Stimulated activated naive CD8-positive, alpha-beta T cell treated with anti-CD3 and anti-CD28 coated beads, Interleukin-15, Interleukin-2, amounts not matched to agents 100 U/mL and 50 U/mL, for 24 hours (primary cell): ENCODE measurements at places on chromosomes 1 and 21.

- no peak for DNase-seq
Observed at GRCh38 chr1:91070298-91070697, 48.5 kb upstream of the ZNF644 start.

DNA sequence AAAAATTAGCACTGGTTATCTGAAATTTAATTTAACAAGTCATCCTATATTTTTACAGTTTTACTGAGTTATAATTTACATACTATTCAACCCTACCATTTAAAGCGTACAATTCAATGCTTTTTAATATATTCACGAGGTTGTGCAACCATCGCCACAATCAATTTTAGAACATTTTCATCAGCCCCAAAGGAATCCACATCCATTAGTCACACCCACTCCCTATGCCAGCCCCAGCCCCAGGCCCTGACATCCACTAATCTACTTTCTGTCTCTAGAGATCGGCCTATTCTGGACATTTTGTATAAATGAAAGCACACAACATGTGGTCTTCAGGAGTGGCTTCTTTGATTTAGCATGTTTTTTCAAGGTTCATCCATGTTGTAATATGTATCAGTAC, 134.7 kb downstream of the PSMG1 start:
- DNase-seq, result no peak

- no peak for DNase-seq
Observed at GRCh38 chr1:201634261-201634660, 95.3 kb downstream of the NAV1 start.

GRCh38 chr1:78143152-78143551, 97.4 kb downstream of the GIPC2 start:
- DNase-seq, result no peak

DNA sequence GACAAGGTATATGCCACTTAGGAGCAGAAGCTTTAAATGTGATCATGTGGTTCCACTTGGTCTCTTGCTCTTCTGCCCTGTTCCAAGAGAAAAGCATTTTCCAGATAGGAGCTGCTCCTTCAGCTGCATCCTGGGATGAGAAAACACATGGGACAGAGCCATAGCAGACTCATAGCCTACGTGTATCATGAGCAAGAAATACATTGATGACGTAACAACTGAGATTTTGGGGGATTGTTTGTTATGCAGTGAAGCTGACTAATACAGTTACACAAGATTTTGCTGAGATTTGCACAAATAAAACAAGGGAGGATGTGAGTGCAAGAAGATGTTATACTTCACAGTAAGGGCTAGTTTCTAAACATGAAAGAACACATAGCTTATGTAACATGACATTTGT, 36.0 kb upstream of the IRF2BP2 start:
- DNase-seq, result no peak

DNA sequence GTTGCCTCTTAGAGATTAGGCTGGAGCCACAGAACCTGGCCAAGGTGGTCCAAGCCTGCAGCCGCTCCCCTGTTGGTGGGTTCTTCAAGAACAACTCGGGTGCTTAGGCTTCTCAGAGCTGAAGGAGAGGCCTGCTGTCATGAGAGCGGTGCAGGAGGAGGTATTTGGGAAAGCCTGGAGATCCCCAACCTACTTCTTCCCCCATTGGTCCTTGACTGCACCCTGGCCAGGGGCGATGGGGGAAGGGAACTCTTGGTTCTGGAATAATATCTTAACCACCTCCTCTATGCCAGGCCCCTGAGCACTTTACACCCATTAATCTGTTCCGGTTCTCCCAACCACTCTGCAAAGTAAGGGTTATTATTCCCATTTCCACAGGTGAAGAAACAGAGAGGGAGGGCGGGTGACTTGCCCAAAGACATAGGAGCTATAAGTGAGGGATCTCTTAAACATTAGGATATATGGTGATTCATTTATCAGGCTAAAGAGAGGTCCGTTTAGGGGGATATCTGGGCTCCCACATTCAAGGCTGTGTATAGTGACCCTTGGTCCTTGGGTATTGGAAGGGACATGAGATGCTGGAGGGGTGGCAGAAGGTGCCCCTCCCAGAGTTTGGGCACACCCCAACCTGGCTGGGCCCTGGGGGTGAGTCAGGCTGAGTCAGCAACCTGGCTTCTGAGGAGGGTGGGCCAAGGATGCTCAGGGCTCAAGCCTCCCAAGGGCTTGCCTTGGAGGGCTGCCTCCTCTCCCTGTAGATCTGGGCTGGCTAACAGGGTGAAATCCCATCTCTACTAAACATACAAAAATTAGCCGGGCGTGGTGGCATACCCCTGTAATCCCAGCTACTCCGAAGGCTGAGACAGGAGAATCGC, 5.2 kb downstream of the TRNP1 start:
- DNase-seq, result no peak

- DNase-seq, result no peak
Observed at GRCh38 chr1:36466370-36467026, 2.3 kb upstream of the MRPS15 start.

DNA sequence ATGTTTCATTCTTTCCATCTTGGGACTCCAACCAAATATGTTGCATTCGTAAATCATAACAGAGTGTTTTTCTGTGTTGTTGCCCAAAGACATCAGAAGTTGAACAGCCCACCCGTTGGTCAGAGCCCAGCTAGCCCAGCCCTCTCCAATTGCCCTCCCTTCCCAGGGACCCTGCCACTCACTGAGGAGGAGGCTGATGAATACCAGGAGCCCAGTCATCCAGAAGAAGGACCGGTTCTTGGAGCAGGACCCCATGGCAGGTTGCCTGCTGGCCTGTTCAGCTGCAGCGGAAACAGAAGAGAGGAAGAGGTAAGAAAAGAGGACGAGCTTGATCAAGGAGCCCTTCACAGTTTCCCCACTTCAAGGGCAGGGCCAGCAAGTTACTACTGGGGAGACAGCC, 172.2 kb upstream of the ETV3 start:
- DNase-seq, result no peak

DNA sequence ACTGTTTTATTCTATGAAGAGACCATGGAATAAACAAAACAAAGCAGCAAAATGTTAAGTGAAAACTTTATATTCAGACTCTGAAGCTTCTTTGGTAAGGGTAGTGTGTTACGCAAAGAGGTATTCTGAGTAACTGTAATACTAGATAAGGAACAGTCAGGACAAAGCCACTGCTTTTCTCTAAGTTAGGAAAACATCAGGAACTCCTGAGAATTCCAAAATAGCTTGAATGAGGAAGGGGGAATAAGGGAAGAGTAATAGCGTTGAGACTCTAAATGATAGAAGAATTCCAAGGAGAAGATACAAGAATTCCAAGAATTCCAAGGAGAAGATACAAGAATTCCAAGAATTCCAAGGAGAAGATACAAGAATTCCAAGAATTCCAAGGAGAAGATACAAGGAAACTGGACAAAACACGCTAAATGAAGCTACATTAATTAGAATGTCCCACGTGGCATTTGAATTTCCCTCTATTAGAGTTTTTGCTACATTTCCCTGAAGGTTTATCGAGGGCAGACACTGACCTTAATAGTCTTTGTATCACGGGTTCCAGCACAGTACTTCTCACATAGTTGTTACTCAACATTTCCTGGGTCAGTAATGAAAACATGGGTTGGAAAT, 71.5 kb downstream of the SMYD3 start:
- no peak for DNase-seq
